ENCODE measurements at places on chromosomes 11 and 22. TPM values are rescaled to one million over a fixed set of nuclear protein-coding genes. Genes with fewer than 3 reads are reported as not detected.

GRCh38 chr22:35830305-35830704, 112.6 kb downstream of the APOL5 start:
- no peak for DNase-seq
- no peak overlapping the region for H3K27ac ChIP-seq
- H3K4me3 ChIP-seq = no peak overlapping the region
- no peaks in the 10 kb centered on the region for H3K36me3 ChIP-seq
- peaks cover 17% of the 10 kb centered on the region for H3K4me1 ChIP-seq
- H3K27me3 ChIP-seq = no peaks in the 10 kb centered on the region

ASCL3 gene
- total RNA-seq = not detected

OR52N4 gene
- 0.37 TPM for total RNA-seq

DNA sequence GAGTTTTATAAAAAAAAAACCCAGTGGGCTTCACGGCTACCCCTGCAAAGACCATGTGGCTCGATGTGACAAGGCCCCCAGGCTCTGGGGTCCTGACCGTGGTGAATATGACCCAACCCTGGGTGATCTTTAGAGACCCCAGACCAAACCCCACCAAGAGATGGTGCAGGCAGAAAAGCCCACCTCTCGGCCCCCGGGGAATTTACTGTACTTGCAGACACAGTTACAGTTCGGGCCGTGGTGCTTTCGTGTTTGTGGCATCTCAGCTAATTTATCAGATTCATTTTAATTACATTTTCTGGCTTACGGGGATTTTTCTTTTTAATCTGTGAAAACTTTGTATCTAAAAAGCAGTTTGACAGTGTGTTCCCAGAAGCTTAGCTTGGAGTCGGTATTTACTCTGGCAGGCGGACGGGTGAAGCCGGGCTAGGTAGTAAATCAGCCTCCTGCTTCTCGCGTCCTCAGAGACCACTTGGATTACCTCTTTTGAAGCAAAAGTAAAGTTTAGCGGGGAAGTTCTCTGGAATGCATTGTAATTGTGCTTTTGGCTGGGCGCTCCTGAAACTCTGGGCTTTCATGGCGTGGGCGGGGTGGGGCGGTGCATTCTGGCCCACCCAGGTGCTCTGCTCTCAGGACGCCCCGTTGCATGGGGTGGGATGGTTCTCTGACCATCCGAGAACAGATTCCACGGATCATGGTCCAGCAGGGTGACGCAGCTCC, 25.3 kb downstream of the ANO1 start:
- H3K27ac ChIP-seq = no peak overlapping the region
- H3K36me3 ChIP-seq = no peaks in the 10 kb centered on the region
- peaks cover 16% of the 10 kb centered on the region for H3K27me3 ChIP-seq
- H3K4me3 ChIP-seq = no peak overlapping the region

GRCh38 chr22:19128009-19128401, 3.1 kb upstream of the TSSK2 start:
- no peak overlapping the region for H3K27ac ChIP-seq
- H3K36me3 ChIP-seq = no peaks in the 10 kb centered on the region
- peaks cover 4% of the 10 kb centered on the region for H3K4me1 ChIP-seq
- no peak for DNase-seq
- H3K4me3 ChIP-seq = no peak overlapping the region
- H3K27me3 ChIP-seq = no peaks in the 10 kb centered on the region

SCUBE2 gene
- total RNA-seq = 2.7 TPM

DNA sequence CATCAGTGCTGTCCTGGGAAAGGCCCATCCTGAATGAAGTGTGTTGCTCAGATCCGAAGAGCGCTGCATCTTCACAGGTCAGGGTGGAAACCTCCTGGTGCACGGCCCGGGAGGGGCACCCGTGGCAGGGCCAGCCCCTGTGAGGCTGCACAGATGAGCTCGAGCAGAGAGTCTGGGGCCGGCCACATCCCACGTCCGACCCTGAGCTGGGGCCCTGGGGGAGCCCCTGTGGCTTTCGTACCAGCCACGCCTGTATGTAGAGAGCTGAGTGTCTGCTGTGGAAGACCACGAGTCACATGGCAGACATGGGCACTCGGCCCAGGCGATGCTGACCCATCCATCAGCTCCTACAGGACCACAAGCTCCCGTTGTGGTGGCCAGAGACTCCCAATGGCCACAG, 24.9 kb upstream of the SEPTIN5 start:
- H3K4me3 ChIP-seq = no peak overlapping the region
- H3K27me3 ChIP-seq = no peaks in the 10 kb centered on the region
- H3K36me3 ChIP-seq = no peaks in the 10 kb centered on the region
- no peaks in the 10 kb centered on the region for H3K4me1 ChIP-seq
- no peak overlapping the region for H3K27ac ChIP-seq
- DNase-seq = no peak

NXPE2 gene
- total RNA-seq = not detected

DNA sequence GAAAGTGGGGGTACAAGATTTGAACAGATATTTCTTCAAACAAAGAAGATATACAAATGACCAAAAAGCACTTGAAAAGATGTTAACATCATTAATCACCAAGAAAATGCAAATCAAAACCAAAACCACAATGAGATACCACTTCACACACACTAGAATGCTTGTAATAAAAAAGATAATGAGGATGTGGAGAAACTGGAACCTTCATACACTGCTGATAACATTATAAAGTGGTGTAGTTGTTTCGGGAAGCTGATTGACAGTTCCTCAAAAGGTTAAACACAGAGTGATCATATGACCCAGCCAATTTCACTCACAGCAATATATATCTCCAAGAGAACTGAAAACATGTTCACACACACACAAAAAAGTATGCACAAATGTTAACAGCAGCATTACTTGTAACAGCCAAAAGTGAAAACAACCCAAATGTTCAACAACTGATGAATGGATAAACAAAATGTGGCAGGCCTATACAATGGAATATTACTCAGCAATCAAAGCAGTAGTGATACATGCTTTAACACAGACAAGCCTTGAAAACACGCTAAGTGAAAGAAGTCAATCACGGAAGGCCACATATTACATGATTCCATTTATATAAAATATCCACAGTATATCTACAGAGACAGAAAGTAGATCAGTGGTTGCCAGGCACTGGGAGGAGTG, 15.1 kb downstream of the PITPNB start:
- H3K27me3 ChIP-seq = no peaks in the 10 kb centered on the region
- no peak overlapping the region for H3K4me3 ChIP-seq

GRCh38 chr11:124301548-124301947, 12.2 kb downstream of the OR8D1 start:
- H3K4me1 ChIP-seq = no peaks in the 10 kb centered on the region
- H3K27ac ChIP-seq = no peak overlapping the region
- no peak overlapping the region for H3K4me3 ChIP-seq

DNA sequence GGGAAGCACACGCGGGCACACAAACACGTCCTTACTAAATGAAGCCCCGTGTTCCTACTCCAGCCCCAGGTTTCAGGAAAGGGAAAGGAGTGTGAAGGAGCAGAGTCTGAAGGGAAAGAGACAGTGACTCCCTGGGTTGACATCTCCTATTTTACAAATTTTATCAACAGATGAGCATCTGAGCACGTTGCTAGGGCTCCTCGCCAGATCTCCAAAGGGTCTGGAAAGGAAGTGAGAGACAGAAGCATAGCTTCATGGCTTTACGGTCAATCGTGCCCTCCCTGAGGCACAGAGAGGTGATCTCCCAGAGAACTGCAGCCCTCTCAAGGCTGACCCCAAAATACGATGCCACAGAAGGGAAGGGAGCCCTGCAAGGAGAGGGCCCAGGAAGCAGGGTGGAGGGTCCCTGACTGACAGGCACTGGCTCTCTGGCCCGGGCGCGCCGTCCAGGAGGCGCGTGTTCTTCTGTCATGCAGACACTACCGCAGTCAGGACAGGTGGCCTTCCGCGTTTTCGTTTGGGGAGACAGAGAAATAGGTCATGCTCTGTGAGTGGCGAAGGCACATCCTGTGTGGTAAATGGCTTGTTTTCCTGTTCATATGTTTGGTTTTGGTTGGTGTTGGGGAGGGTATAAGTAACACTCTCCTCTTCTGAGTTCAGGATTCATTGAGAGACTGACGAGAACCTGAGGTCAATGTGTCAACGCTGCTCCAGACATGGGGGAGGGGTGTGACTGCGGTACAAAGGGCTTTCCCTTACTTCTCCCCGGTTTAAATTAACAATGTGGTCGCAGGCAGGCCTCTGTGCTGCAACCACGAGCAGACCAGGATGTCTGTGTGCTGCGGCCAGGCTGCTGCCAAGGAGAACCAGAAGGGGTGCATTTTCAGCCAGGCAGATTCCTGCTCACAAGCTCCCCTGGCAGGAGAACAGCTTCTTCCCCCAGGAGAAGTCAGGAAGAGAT, 813.3 kb downstream of the OPCML start:
- no peak for DNase-seq
- no peaks in the 10 kb centered on the region for H3K27me3 ChIP-seq
- no peaks in the 10 kb centered on the region for H3K4me1 ChIP-seq
- no peak overlapping the region for H3K4me3 ChIP-seq
